ENCODE measurements at places on chromosomes 16 and 17.

DNA sequence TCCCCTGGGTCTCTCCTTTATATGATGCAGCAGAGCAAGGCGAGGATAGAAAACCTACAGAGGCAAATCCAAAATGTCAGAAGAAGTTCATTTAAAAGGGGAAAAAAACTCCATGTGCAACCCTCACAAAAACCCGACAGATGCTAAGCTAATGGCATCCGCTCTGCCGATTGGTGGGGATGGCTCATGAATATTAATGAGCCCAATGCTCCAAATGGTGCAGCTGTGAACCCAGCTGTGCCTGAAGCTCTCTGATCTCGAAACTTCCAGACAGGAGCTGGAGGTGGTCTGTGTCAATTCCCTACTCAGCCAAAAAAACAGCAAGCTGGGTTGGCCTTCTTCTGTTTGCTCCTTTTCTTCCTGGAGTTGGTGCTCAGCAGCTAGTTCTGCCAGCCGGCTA, 15.5 kb downstream of the SNX11 start:
- DNase-seq = no peak

DNA sequence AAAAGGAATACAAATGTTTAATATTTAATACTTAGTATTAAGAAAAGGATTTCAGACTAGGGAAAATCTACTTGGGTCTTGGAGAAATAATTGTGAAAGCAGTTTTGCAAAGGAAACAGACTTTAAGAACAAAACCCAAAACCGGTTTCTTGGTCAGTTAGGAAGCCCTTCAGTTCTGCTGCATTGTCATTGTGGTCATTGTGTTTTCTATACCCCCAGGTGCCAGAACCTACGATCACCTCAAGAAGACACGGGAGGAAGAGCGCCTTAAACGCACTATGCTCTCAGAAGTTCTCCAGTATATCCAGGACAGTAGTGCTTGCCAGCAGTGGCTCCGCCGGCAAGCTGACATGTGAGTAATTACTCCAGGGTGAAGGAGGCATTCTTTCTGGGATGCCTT, 19.5 kb upstream of the DUSP14 start:
- DNase-seq = no peak

DNA sequence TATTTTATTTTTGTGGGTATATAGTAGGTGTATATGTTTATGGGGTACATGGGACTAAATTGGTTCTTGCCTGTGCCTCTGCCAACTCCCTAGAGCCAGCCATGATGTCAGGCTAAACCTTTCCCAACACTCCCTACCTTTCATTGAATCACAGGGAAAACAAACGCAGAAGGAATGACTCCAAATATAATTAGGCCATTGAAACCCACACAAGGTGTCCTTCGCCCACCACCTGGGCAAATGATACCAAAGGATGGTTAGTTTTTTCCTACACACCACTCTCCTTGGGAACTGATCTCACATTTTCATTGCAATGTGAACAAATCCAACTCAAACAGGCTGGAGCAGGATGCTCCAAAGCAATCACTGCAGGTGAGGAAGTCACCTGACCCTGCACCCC, 27.5 kb downstream of the WSB1 start:
- DNase-seq = no peak

- no peak for DNase-seq
These were observed 21.4 kb upstream of the SLC6A4 start for GRCh38 chr17:30256756-30257506.

DNA sequence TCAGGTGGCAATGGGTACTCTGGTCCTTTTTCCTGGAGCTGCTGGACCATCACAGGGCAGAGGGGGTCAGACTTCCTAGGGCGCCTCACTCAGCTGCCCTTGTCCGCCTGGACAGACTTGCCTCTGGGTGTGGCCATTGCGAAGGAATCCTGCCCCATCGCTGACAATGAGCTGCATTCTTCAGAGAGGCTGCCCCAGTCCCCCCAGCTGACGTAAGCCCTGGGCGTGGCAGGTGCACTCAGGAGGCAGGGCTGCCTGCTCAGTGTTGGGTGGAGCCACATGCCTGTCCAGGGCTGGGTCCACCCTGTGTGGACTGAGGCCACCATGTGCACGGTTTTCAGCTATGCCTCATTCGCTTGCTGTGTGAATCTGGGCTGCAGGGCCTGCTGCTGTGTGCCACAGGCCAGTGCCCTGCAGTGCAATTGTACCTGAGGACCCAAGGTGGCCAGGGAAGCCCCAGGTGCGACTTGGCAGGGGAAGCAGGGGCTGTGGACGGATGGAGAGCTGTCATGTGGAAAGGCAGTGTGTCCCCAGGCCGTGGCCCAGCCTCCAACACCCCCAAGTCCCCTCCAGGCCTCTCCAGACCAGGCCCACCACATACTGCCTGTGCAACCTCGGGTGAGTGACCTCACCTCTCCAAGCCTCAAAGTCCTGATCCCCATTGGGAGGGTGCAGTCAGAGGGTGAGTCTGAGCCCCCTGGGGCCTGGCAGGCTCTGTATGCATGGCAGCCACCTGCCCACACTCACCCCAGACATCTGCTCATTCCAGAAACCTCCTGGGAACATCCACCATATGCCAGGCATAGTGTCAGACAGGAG, 14.0 kb upstream of the MPRIP start:
- no peak for DNase-seq

DNA sequence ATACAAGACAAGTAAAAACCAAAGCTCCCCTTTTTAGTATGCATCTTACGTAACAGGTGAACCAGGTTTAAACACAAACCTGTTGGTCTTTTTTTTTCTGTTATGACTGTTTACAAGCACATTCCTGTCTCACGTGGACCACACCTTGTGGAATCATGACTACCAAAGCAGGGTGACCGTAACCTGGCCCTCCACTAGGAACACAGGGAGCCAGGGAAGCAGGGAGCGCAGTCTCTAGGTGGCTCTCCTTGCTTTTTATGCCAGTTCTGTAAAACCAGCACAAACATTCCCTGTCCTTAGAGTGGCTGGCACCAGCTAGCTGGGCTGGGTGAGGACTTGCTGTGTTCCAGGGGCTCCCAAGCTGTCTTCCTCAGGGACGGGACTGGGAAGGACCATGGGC, 44.1 kb downstream of the DDX19A start:
- no peak for DNase-seq

- no peak for DNase-seq
These were observed 2.7 kb upstream of the CDK5R1 start for GRCh38 chr17:32484041-32484461.

DNA sequence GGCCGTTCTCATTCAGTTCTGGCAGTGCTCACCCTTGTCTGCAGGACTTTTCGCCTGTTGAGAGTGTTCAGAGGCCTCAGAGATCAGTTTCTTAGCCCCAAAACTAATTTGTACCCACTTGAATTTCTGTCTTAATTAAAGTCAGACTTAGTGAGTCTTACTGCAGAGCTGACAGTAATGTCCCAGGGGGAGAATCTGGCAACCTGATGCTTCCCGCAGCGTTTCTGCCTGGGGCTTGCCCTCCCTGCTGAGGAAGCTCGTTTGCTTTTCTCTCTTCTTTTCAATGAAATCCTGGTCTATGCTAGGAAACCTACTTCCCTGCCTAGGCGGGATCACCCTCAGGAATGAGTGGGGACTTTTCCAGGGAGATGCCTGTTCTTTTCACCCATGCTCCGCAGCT, 25.3 kb downstream of the DBNDD1 start:
- DNase-seq = no peak

GRCh38 chr17:18093616-18094408, 6.1 kb downstream of the DRG2 start:
- no peak for DNase-seq

GRCh38 chr17:47192554-47192953, 3.5 kb upstream of the CDC27 start:
- no peak for DNase-seq

GRCh38 chr17:1997927-1998742, 27.0 kb downstream of the RTN4RL1 start:
- DNase-seq = no peak

GRCh38 chr17:16980813-16981731, 9.2 kb upstream of the TNFRSF13B start:
- no peak for DNase-seq

- no peak for DNase-seq
These were observed 3.4 kb upstream of the ABCC11 start for GRCh38 chr16:48250520-48251278.

- no peak for DNase-seq
These were observed 38.2 kb downstream of the CMTM4 start for GRCh38 chr16:66658143-66658859.

DNA sequence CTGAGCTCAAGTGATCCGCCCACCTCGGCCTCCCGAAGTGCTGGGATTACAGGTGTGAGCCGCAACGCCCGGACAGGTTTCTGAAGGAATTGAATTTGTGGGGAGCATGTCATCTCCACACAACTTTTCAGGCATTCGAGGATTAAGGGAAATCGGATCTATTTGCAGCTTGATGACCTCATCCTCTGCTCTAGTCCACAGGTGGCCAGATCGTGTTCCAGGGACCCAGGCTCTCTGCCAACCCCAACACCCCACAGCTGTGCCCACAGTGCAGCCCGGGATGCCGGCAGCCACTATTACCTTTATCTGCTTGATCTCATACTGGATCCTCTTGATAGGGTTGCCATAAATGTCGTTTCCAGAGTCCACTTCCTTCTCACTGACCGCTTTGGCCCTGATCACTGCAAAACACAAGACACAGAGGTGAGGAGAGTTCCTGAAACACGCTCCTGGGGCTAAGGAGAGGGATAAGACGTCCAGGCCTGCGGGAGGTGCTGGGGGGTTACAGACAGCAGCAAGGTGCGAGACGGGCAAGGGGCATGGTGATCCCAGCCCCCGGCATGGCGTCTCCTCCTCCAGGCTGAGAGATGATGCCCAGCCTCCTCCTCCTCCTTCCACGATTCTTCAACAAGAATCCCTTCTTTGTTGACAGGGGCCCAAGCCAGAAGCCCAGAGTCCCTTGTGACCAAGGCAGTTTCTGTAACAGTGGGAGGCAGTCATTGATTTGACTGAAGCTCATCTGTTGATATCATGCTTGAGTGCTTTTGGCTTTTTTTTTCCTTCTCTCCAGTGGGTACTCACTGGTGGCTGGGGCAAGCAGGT, 29.3 kb downstream of the CEP295NL start:
- DNase-seq = no peak

- DNase-seq = no peak
These were observed 37.6 kb upstream of the PIRT start for GRCh38 chr17:10875430-10875851.

- no peak for DNase-seq
These were observed 107.8 kb downstream of the CRLF3 start for GRCh38 chr17:30716461-30717290.

GRCh38 chr17:38851434-38851833, 2.1 kb downstream of the RPL23 start:
- no peak for DNase-seq

DNA sequence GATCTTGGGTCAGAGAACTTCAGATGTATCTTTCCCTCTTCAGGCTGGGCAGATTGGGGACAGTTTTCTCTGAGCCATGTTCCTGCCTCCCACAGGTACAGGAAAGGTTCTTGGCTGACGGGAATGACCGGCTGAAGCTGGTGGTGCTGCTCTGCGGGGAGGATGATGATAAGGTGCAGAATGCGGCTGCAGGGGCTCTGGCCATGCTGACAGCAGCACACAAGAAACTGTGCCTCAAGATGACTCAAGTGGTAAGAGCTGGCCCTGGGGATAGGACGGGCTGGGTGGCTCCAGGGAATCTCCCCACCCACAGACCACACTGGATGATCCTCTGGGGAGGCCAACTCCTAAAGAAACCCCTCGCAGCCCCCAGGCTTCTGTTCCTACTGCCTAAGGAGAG, 10.9 kb downstream of the SLC35G3 start:
- no peak for DNase-seq

- DNase-seq = no peak
These were observed 174.3 kb downstream of the CCDC182 start for GRCh38 chr17:57570724-57571344.

DNA sequence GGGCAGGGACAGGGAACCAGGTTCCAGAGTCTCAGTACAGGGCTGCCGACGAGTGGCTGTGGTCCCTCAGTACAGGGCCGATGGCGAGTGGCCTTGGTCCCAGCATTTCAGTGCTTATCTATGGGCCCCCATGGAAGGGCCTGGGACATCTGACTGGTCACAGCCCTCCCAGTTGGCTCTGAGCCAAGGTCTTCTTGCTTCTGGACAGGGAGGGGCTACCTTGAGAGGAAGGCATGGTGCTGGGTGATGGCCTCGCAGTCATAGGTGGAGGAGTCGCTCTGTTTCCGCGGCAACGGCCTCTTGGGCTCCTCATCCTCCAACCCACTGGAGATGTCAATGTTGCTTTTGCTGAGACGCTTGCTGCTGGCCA, 32.5 kb downstream of the PIMREG start:
- DNase-seq = no peak

DNA sequence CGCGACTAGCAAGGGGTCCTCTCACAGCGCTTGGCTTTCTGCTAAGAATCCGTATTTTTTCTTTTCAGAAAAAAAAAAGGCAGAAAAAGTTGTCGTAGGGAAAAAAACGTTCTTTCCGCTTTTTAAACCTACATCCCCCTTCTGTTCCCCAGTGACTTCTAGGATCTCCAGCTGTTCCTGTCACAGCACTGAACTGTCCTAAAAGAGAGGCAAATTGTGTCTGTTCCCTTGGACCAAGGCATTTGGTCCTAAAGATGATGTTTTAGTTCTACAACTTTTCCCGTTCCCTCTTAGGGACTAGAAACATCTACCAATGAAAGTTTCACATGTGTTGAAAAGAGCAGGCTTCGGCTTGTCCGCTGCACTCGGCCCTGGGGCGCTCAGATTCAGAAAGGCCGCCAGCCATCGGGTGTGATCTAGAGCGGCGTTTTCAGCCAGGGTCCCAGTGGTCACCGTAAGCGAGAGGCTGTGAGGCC, 100.7 kb upstream of the CHMP6 start:
- DNase-seq = no peak

- no peak for DNase-seq
These were observed 602.7 kb upstream of the CDH5 start for GRCh38 chr16:65763640-65764305.

DNA sequence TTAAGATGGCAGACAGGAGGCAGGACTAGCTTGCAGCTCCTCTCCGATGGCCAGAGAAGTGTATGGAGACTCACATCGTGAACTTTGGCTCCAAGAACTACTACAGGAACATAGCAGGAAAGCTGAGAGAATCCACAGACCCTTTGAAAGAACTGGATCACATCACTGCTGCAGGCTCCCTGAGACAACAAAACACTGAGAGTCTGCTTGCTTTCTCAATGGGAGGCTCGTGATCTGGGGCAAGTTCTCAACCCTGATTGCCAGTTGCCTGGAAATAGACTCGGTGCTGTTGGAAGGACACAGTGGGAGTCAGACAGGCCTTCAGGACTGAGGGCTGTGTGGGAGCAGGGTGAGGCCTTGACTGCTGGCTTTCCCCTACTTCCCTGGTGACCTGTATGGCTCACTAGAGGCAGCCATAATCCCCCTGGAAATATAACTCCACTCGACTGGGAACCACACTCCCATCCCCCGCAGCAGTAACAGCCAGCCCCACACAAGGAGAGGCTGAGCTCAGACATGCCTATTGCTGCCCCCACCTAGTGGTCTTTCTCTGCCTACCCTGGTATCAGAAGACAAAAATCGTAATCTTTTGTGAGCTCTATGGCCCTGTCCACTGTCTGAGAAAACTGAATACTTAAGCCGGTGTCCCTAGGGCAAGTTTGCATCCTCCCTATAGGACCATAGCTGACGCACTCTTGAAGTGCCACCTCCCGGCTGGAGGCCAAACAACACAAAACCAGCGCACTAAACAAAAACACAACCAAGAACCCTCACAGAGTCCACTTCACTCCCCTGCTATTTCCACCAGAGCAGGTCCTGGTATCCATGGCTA, 238.4 kb downstream of the CEP112 start:
- DNase-seq = no peak

GRCh38 chr17:65727246-65727645, 165.8 kb upstream of the AXIN2 start:
- no peak for DNase-seq

Measured in central memory CD8-positive, alpha-beta T cell (primary cell).